ENCODE measurements at places on chromosomes 4 and X.
A peak's percentile ranks its signal among the peaks of the same experiment; 100 is the strongest.

- no peak for DNase-seq
Observed at GRCh38 chrX:153417637-153418036, 6.4 kb downstream of the ZFP92 start.

GRCh38 chrX:123698979-123699520 lies 33.8 kb downstream of the THOC2 start:
- no peak for DNase-seq

DNA sequence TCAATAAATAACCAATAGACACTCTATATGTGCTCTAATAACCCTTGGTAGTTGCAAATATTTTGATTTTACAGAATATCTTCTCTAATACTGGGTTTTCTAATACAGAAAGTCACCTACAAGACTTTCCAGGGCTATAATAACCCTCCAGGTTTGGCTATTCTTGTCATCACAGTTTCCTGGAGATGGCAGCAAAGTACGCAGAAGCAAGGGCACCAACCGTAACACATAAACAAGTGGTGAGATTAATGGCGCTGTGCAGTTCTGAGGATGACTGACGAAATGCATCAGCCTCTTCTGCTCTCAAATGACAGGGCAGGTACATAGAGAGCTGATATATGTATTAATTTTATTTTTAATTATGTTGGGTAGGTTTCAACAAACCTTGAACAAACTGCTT lies 122.4 kb downstream of the C4orf33 start:
- DNase-seq, result peak; percentile 45

DNA sequence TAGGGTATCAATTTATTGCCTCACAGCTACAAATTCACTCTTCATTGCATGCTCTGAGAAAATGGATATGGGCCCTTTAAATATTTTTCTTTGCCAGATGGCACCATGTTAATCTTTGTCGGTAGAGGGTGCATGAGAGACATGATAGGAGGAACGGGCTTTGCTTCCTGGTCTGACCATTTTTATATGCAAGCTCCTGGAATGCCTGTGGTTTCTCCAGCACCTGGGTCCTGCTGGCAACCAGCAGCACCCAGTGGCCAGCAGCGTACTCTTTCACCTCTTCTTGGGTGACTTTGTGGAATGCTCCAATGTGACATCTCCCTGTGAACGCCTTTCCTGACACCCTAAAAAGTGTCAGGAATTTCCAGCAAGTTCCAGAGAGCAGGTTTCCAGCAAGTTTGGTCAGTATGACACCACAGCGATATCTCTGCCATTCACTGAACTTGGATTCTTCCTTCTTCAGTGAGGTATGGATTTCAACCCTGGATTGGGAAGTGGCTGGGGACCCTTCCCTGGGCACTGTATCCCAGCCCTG lies 140.3 kb upstream of the PGRMC2 start:
- no peak for DNase-seq

DNA sequence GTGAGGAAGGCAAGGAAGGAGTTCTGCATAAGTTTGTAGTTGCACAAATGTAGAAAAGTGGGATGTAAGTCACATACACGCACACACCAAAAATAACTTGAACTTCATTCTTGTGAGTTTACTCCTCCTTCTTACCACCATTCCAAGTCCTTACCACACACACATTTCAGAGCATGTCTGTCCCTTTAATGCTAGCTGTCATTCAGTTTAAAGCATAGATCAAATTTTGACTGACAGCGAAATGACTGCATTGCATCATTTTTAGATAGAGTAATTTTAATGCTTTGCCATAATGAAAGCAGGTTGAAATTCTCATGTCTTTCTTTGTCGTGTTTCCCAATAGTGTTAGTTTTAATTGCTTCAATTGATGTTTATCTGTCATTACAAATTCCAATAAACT lies 629.6 kb upstream of the HTR2C start:
- DNase-seq, result no peak

DNA sequence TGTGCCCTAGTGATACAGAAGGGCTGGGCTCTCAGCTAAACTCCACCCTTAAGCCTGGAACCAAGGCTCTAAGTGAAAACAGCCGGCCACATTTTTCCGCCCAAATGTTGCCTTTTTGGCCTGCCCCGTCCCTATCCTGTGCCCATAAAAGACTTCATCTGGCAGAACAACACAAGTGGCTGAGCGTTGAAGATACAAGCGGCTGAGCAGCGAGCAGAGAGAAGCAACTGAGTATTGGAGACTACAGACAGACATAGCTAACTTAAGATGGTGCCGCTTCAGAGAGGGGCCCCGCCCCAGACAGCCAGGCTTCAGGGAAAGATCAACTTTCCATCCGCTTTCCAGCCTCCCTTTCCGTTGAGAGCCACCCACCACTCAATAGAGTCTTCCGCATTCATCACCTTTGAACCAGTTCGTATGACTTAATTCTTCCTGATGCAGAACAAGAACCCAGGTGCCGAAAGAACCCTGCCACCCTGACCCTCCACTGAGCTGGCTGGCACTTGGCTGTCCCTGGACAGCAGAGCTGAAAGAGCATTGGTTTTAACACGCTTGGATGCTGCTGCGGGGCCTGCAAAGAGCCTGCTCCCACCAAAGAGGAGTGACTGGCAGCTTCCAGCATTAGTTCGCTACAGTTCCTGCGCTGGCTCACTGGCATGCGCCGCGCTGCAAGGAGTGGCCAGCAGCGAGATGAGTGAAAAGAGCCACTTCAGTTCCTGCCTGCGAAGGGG lies 853.2 kb upstream of the INTU start:
- DNase-seq, result no peak

DNA sequence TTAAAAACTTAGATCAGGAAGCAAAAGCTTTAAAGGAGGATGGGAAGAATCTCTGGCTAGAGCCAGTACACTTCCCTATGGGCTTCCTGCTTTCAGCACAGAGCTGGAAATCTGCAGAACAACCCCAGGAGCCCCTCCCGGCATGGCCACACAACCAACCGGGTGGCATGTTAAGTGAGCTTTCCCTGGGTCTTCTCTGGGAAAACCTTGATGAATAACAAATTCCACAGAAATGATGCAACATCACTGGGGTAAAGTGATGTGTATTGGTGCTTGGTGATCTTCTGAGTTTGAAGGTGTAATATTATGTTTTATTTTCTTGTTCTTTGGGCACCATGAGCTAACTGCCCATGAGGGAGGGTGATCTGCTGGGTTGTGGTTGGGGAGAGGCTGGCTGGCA lies 22.1 kb downstream of the NHS start:
- no peak for DNase-seq

- DNase-seq, result no peak
Observed at GRCh38 chr4:123093236-123093635, 170.8 kb upstream of the NUDT6 start.

GRCh38 chr4:152696764-152697261 lies 17.0 kb upstream of the TMEM154 start:
- no peak for DNase-seq

DNA sequence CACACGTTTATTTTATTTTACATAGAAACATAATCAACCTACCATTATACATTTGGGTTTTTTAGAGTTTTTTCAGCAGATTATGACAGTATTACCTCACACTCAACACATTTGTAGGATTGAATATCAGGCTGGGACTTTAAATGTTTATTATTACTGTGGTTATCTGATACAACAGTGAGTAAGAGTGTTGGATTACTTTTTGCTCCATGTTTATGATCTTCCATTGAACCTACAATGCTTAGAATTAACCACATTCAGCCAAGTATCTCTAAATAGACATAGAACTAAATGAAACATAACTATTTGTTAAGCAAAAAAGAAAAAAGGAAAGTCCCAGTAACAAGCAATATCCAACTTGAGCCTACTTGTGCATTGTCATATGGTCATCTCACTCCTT lies 607.4 kb upstream of the PITX2 start:
- DNase-seq, result no peak

- DNase-seq, result peak; percentile 26
Observed at GRCh38 chrX:9656277-9656676, 109.4 kb downstream of the GPR143 start.

- no peak for DNase-seq
Observed at GRCh38 chrX:56974408-56974807, 20.9 kb downstream of the SPIN3 start.

DNA sequence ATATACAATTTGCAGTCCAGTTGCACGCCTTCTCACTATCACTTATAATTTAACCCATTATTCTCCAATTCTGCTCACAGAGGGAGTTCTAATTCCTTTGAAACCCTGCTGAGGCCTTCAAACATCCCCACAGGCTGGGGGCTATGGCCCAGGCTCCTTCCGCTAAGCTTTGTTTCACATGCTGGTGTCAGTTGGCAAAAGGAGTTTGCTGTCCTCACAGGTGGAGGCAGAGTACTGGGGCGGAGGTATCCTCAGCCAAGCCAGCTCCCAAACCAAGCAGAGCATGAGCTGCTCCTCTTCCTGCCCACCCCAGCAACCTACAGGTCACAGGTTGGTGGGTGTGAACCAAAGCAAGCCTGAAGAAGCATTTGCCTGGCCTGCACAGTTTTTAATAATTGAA lies 21.5 kb downstream of the BTC start:
- no peak for DNase-seq

GRCh38 chr4:170080496-170080895 lies 9.3 kb downstream of the AADAT start:
- DNase-seq, result no peak

DNA sequence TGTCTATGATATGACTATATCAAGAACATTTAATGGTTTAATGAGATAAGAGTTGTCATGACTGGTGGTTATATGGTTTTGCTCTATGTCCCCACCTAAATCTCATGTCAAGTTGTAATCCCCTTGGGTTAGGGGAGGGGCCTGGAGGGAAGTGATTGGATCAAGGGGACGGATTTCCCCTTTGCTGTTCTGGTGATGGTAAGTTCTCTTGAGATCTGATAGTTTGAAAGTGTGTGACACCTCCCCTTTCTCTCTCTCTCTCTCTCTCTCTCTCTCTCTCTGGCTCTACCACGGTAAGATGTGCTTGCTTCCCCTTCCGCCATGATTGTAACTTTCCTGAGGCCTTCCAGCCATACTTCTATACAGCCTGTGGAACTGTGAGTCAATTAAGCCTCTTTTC lies 803.4 kb downstream of the TRIML1 start:
- DNase-seq, result no peak

DNA sequence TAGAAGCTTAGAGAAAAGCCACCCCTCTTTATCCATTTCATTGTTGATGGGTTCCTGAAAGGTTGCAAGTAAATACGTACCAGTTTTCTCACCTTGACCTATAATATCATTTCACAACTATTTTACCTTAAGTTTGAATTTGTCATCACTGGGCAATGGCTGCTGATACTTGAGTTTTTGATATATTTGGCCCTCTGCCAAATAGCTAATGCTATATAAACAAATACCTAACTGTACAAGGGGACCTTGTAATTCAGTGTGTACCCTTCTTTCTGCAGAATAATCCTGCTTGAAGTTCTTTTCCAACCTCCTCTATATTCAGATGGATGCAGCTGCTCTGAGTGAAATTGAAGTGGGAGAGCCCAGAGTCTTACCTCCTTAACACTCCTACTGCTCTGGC lies 19.0 kb upstream of the GLUD2 start:
- DNase-seq, result no peak

DNA sequence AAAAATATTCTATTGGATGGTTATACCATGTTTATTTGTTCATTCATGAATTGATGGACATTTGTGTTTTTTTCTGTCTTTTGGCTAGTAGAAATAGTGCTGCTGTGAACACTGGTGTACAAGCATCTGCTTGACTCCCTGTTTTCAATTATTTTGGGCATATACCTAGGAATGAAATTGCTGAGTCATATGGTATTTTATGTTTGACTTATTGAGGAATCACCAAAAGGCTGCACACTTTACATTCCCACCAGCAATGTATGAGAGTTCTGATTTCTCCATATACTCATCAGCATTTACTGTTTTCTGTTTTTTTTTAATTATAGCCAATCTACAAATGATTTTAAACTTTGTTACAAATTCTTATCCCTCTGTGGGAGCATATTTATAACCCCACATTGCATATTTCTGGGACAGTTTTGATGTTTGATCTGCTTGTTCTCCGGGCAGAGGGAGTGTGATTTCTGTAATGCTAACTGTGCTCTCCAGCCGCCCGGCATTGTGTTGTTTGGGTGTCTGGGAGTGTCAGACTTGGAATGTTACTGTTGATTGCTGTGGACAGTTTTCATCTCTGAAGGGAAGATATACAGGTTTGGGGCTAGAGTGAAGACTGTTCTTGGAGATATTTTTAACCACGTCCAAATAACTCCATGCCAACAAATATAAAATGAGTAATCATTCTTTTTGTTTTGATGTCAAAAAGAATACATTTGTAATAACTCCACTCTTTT lies 60.5 kb upstream of the PGRMC2 start:
- DNase-seq, result no peak

- peak; percentile 56 for DNase-seq
Observed at GRCh38 chr4:188439641-188440311, 300.5 kb downstream of the TRIML1 start.

DNA sequence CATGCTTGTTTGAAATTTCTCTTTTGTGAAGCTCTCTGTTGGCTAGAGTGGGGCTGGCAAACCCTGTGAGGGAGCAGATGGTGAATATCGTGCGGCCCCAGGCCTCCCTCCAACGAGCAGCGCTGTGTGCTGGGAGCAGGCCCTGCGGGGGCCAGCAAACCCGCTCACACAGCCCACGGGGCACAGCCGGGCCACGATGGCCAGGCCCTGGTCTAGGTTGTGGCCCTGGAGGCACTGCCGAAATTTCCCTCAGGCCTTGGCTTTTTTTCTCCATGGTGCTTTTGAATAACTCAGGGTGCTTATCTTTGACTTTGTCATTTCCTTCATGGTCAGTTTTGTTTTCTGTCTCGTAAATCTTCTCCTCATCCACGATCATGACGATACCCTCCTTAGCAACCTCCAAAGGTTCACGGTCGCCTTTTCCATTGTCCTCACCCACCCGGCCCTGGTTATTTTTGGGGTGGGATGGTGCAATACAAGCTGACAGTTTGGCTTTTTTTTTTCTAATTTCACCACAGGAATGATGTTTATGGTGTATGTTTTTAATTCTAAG lies 20.7 kb downstream of the PCGF3 start:
- peak; percentile 13 for DNase-seq

- no peak for DNase-seq
Observed at GRCh38 chr4:153781717-153782416, 7.0 kb downstream of the SFRP2 start.

DNA sequence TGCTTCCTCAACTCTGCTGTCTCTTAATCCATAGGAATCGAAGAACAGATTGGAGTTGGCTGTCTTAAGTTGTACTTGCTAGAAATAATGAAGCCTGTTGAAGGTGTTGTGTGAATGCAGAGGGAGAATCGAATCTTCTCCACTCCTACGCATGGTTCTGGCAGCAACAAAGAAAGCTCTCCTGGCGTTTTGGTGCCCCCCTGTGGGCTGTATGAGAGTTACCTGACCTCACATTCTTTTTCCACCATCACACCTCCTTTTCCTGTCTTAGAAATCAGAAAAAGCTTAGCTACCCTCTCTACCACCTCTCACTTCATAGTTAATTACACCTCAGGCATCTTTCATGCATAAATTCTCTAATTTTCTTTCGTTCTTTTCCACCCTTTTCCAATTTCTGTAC lies 16.3 kb downstream of the KLF8 start:
- DNase-seq, result peak; percentile 28

DNA sequence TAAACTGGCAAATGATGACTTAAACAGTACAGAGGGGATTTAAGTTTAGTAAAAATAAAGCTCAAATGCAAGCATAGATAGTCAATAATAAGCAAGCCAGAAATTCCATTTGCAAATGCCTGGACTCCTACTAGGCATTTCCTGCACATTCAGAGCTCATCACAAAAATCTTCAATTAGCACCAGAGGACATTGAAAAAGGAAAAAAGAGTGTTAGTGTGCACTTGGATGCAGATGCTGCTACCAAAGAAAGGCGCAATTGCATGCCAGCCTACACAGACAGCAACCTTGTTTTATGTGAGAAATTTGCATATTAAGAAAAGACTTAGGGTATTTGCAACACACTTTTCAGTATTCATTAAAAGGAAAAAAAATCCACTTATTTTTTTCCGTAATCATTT lies 282.1 kb downstream of the GRIA2 start:
- DNase-seq, result peak; percentile 8
